ENCODE measurements at places on chromosomes 13 and 19.
A peak's percentile ranks its signal among the peaks of the same experiment; 100 is the strongest.

DNA sequence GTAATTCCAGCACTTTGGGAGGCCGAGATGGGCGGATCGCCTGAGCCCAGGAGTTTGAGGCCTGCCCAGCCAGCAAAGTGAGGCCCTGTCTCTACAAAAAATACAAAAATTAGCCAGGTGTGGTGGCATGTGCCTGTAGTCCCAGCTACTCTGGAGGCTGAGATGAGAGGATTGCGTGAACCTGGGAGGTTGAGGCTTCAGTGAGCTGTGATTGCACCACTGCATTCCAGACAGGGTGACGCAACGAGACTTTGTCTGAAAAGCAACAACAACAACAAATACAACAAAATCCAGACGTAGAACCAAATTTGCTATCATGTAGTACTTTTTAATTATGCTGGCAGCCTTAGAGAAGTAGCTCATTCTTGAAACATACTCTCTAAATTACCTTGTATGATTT is 277.1 kb downstream of the KLF5 start:
- DNase-seq, result no peak

DNA sequence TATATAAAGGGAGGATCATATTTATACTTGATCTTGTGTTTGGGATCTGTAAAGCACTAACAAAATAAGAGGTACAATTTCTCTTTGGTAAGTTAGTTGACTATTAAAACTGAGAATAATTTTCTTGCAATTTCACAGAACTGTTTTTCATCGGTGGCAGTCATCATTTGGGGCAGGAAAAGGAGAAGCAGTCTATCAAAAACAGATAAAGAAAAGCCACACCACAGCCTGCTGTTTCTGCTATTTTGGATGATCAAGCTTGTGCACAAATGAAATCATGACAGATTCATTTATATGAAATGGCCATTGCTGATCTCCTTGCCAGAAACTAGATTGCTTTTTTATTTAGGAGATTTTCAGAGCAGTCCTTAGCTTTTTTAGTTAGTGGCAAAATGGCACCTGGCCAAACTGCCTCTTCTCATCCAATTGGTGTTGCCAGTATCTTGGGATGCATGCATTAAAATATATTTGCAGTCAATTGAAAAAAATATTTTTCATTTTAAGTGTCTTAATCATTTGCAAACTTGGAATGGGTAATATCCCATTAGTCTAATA is 326.0 kb downstream of the HS6ST3 start:
- DNase-seq, result no peak

DNA sequence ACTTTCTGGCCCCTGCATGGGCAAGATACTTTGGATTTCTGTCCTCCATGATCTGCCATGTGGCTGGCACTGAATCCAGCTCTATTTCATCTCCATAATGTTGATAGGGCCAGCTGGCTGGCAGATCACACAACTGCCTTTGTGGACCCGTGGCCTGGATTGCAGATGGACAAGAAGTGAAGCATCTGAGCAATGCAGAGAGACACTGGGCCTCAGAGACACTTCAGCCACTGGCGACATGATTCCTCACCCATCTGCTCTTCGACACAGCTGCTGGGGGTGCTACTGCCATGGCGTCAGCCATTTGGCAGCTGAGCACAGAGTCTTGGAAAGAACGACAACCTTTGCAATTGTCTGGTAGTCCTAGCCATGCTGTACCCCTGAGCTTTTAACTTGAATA is 79.5 kb upstream of the MYO16 start:
- no peak for DNase-seq

DNA sequence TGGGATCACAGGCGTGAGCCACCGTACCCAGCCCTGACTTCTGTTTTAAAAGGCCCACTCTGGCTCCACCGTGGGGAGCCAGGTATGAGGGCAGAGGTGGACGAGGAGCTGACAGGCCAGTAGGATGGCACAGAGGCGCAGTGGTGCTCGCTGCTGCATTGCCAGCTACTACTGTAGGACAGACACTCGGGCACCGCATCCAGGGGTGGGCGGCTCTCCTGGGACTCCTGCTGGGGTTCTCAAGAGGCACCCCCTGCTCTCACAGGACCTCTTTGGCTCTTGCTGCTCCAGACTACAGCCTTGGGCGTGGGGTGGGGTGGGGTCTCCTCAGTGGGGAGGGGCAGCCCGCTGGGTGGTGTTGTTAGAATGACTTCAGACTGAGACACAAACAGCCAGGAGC is 53.4 kb downstream of the LATS2 start:
- no peak for DNase-seq

DNA sequence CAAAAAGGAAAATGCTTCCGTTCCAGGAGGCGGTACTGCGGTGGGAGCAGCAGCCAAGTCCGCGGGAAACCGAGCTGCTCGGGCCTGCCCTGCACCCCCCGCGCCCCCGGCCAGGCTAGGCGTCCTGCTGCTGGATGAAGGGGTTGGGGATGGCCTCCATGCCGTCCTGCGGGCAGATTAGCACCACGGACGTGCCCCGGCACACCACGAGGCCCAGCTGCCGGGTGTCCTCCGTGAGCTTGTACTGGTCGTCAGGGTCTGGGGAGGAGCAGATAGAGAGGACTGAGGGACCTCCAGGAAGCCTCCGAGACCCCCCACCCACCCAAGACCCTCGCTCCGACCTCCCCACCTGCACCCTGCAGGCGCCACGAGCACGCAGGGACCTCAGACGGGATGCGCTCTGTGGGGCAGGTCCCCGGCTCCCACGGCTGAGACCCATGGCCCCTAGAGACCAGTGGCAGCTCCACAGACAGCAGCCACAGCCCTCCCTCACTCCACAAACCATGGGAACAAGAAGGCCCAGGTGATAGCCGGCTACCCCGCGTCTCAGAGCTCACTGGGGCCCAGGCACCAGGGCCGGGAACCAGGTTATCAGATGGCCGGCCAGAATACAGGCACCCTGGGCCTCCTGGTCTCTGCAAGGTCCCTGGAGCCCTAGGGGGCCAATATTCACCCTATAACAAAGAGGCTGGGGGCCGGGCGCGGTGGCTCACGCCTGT is 6.7 kb downstream of the LSM7 start:
- DNase-seq, result no peak

DNA sequence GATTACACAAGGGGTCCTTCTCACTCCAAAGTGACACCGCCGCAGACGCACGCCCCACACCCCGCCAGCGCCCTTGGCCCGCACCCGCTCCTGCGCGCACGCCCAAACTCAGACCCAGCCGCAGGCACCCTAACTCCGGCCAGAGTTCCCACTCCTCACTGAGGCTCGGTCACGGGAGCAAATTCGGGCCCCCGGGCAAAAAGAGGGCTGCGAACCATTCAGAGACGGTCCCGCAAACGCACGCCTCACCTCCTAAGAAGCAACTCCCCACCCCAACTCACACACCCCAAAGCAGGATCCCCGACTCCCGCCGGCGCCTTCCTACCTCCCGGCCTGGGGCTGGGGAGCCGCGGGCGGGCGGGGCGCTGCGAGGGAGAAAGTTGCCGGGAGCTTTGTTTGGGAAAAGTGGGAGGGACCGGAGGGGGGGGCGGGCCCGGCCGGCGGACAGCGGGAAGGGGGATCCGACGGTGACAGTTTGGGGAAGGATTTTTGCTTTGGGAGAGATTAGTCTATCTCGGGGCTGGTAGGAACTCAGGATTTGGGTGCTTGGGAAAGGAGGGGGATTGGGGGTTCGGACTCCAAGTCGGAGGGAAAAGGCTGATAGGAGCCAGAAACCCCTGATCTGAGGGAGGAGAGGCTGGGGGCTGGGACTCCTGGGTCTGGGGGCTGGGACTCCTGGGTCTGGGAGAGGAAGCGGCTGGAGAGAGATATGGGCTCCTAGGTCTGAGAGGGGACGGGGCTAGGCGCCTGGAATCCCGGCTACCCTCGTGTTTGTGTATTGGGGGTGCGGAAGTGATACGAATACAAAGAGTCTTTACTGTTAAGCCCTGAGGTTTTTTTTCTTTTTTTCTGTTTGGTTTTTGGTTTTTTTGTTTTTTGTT is at the start of gene TEAD2:
TEAD2 (minus strand) TSS at position 369 of the 881 bp plus-strand sequence. CDS start 2,341 bp downstream, outside the sequence.
- DNase-seq, result peak; percentile 71

DNA sequence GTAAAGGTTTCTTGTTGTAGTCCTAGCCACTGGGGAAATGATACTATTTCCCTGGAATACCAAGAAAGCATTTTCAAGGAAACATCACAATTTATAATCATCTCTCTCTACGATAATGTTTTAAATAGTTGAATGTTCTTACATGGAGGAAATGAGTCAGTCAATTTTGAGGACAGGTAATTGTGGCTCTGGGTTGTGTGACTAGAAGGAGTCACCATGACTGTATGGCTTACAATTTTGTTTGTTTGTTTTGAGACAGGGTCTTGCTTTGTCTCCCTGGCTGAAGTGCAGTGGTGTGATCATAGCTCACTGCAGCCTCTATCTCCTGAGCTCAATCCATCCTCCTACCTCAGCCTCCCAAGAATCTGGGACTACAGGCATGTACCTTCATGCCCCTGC is 47.4 kb downstream of the COG3 start:
- no peak for DNase-seq

DNA sequence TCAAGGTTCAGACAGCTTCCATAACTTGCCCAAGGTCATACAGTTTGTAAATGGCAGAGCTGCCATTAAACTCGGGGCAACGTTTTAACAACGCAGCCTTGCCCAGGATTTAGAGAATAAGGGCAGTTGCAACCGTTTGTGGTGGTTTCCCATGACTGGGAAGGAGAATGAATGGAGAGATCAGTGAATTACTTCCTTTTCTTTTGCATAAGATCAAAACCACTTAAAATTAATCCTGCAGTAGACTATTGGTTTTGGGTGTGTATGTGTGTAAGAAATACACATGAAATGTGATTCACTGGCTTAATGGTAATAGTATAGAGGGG is 179.1 kb upstream of the MIR17HG start:
- DNase-seq, result no peak

DNA sequence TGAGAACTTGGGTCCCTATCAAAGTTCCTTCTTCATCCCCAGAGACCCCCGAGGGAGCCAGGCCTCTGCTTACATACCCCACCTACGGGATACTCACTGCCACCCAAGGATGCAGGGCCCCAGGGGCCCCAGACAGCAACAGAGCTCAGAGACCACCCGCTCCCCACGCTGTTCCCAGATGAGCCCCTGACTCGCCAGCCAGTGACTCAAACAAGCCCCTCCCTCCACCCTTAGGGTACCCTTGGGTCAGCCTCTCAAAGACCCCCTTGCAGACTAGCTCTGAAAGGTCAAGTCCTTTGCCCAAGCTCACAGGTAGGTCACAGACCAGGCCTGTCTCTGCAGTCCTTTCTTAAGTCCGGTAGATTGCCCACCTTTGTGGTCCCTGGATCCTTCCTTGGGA is 45.7 kb downstream of the CD320 start:
- DNase-seq, result no peak

- peak; percentile 48 for DNase-seq
Measured at GRCh38 chr19:6423499-6424194, 964 bp downstream of the KHSRP start.

DNA sequence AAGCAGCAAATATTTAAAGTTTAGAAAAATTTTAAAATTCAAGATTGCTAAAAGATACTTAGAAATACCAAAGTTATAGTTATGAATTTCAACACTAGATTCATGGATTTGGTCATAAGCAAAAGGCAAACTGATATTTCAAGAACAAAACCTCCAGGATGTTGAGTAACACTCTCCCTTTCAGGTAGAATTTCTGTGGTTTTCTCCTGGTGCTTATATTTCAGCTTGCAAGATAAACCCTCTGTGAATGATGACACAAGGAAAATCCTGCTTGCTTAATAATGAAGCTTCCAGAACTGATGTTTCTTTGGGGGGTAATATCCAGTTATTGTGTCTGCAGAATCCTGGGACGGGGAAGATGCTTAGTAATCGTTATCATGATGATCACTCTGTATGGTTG is 320.3 kb upstream of the EDNRB start:
- DNase-seq, result no peak

- no peak for DNase-seq
Measured at GRCh38 chr19:48964205-48965039, 687 bp upstream of the FTL start.

- peak; percentile 54 for DNase-seq
Measured at GRCh38 chr19:18251587-18252369, 22.5 kb downstream of the IQCN start.

DNA sequence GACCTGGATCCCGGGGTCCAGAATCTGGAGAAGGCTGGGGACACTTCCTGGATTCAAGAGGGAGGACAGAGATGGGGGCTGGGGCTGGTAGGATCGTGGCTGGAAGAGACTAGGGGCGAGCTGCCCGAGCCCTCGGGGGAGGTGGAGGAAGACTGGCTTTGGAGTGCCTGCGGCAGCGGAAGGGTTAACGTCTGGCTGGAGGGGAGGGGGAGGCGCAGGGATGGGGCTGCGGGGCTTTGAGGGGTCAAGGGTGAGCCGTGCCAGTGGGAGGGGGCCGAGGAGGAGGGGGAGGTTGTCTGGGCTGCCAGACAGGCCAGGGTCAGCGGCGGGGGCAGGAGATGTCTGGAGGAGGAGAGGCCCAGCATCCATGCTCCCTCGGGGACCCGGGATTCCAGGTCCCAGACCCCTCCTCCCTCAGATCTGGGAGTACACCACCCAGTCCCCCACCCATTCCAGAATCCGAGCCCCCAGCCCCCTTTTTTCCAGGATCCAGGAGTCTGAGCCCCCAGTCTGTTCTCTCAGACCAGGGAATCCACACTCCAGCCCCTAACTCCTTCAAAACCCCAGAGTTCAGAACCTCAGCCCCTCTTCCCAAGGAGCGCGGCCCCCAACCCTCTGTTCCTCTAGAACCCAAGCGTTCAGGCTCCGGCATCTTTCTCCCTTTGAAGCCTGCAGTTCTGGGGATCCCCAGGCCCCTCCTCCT is 3.2 kb upstream of the SPACA6 start:
- no peak for DNase-seq

GRCh38 chr13:41199079-41199478 is 4.7 kb upstream of the KBTBD7 start:
- no peak for DNase-seq

DNA sequence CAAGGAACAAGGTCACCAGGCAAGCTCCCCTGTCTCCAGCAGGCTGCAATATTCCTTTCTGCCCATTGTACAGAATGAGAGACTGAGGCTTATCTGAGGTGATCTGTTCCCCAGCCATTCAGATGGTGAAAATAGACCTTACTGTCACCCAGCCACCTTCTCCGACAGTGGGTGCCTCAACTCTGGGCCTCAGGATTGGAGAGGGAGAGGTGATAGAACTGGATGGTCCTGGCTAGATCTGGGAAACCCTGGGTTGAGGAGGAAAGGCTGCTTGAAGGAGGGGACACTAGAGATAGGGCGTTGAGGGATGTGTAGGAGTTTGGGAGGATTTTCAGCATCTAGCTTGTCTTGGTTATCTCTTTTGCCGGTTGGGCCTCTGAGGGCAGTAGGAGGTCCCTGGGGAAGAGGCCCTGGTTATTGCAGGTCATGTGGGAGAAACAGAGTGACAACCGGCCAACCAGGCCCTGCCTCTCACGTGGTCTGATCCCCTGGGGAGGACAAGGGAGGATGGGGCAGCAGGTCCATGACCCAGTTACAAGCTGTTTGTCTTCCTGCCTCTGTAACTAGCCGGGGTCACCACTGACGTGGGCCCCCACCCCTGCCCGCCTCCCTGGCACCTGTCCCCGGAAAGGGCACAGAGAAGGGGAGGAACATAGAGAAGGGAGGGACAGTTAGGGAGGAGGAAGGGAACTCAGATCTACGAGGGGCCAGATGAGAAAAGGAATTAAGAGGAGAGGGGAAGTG is 8.2 kb downstream of the NFIC start:
- DNase-seq, result no peak

- DNase-seq, result no peak
Measured at GRCh38 chr13:98508685-98509084, 68.2 kb downstream of the STK24 start.
